Fibroblast of skin of scalp (primary cell): ENCODE measurements at places on chromosomes 12 and 14.
A peak's percentile ranks its signal among the peaks of the same experiment; 100 is the strongest.

DNA sequence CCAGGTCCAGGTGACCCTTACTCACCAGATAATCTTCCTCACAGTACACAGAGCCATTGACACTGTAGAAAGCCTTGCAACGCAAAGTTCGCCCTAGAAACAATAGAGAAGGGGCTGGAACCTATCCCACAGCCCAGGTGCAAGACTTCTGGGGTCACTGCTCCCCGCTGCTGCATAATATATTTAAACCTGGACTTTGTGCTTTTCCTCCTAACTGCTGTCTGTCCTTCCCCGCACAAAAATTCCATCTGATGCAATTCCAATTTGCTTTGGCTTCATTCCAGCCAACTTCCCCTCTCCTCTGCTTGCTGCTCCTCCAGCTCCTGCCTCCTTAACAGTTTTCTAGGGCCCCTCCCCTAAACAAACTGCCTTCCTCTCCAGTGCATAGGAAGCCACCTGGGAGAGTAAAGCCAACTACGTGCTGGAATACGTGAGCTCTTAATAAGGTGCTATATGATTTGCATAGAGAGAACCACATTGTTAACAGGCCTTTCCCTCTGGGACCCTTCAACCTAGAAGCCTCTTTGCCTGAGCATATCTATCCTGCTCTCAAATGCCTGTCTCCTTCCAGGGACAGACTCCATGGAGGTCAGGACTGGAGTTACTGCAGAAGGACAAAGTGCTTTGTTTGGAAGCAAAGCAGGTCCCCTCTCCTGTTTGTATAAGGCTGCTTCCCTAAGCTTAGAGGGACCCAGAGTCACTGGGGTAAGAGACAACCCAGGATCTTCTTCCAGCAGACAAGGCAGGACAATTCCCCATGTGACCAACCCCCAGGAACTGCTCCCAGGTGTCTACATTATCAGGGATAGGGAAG, 5.5 kb downstream of the AJUBA start:
- peak; percentile 82 for DNase-seq

DNA sequence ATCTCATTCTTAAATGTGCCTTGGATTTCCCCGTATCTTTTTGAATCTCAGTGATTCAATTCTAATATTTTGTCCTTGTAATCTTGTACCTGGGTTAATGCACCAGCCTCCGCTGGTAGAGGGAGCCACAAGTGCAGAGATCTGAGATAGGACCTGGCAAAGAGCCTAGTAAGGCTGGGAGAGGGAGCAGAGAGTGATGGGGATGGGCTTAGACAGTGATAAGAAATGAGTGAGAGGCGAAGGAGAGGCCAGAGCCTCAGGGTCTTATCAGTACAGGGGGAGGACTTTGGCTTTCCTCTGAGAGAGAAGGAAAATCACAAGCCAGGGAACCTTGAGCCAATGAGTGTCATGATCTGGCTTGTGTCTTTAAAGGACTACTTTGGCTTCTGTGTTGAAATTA, 30.5 kb upstream of the LMNTD1 start:
- DNase-seq, result peak; percentile 7

DNA sequence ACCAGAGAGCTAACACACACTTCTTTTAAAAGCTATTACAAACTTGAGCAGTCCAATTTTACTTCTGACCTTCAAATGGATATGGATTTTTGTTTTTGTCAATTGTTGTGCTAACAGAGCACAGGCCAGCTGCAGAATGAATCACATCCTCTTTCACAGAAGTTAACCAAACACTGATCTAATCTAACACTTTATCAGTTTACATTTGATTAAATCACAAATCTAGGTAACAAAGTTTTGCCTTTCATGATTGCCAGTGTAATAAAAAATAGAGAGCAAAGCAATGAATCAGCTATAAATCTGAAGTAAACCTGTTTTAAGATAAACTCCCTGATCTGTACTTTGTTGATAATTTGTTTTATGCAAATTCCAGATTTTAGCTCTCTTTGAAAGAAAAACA, 273.1 kb upstream of the RGS6 start:
- DNase-seq, result no peak

GRCh38 chr14:43671716-43672485, 835.2 kb downstream of the FSCB start:
- no peak for DNase-seq

GRCh38 chr14:104913435-104913834, 11.2 kb upstream of the PLD4 start:
- DNase-seq, result no peak

GRCh38 chr14:102080183-102081080, 6.4 kb downstream of the HSP90AA1 start:
- no peak for DNase-seq

- no peak for DNase-seq
These were observed 20.8 kb downstream of the CFAP251 start for GRCh38 chr12:121939186-121939585.

DNA sequence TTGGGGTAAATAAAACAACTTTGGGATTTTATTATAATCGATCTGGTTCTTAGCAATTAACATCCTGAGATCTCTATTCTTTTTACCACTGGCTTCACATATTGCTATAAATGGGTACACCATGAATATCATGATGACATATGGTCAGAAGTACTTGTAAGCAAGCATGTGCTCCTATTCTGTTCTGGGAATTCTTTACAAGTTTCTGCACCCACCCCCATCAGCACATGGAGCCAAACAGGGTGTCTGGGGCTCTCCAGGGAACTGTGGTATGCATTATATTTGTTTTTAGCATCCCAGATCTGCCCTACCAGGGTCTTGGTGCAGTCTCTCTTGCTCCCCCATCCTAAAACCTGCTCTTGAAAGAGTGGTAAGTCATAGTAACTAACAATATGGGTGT, 31.3 kb downstream of the DMAC2L start:
- peak; percentile 81 for DNase-seq

- DNase-seq, result peak; percentile 66
These were observed 113.2 kb downstream of the CAND1 start for GRCh38 chr12:67382241-67382871.

DNA sequence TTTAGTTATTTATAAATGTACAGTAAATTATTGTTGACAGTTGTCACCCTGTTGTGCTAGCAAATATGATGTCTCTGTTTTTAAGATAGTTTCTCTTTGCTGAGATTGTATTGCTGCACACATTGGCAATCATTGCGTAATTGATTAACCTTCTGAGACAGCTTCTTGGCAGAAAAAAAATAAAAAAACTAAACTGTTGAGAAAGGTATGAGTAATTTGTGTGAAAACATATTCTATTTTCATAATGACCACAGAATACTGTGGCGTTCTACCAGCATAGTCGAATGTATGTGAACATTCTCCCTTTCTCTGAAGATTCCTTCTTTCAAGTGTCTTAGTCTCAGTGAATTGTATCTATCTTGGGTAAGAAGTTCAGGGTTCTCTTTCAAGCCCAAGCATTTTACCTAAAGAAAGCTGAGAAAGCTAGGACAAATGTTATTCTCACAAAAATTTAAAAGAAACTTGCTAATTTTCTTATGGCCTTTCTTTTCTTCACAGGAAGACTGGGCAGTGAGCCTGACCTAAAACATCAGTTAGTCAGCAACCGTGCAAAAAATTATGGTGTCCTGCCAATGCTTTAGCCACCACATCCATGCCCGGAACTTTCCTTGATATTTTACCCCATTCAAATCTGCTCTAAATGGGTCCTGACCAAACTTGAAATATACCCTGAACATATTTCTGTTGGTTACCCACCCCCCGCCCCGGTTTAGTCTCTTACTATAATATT, 69.0 kb upstream of the REP15 start:
- DNase-seq, result peak; percentile 83

DNA sequence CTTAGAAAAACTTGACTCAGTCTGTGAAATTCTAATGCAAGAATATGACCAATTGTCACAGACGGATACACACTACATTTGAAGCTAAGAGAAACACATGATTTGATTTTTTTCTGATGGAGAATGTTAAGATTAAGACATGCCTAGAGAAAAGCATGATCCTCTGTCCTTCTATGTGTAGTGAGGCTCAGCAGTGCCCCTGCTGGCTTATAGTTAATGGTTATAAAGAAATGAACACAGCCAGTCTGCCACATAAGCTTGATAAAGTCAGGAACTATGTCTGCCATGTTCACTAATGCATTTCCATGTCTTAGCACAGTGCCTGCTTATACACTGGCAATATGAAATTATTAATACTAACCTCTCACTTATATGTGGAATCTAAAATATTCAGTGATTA, 168.1 kb upstream of the DAAM1 start:
- DNase-seq, result peak; percentile 25

- DNase-seq, result peak; percentile 93
These were observed 2.2 kb downstream of the DACT1 start for GRCh38 chr14:58639842-58640484.

DNA sequence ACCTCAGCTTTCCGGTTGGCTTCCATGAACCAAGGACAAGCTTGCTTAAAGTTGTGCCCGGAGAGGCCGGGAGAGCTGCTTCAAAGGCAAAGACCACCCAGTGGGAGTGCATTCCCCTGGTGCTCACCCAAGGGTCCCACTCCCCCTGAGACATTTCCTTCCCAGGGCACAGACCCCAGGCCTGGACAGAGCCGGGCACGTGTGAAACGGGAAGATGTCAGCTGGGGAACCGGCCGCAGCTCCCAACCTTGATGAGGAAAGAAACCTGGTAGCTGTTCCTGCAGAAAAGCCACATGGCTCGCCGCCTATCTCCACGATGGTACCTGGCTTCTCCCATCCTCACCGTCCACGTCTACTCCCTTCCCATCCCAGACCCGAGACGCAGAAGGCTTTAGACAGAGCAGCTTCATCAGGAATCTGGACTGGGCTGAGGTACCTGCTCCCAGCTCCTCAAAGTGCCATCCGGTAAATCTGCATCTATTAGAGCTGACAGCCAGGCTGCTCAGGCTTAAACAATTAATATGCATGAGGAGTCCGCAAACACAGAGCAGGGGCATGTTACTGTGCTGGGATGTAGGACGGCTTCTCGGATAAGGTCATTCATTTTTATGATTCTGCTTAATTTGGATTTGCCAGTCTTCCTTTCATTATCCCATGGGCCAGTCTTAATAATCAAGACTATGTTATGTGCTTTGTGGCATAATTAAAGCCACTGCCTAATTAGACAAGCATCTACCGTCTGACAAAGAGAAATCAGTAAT, 53.1 kb downstream of the GALNT9 start:
- no peak for DNase-seq

GRCh38 chr12:108605690-108606406, 8.0 kb upstream of the TMEM119 start:
- no peak for DNase-seq

GRCh38 chr12:130933269-130933995, 20.3 kb upstream of the ADGRD1 start:
- DNase-seq, result no peak

GRCh38 chr12:71417181-71417580, 22.4 kb upstream of the LGR5 start:
- no peak for DNase-seq
